ENCODE measurements at places on chromosomes 7 and 10.

GRCh38 chr7:16178585-16178984, 242.8 kb downstream of the CRPPA start:
- no peak for DNase-seq

- DNase-seq, result no peak
Observed at GRCh38 chr7:118045629-118046028, 138.3 kb upstream of the LSM8 start.

GRCh38 chr10:23945845-23946244, 263.1 kb upstream of the KIAA1217 start:
- DNase-seq, result no peak

- DNase-seq, result no peak
Observed at GRCh38 chr10:46787321-46787615, 124.0 kb upstream of the PTPN20 start.

- no peak for DNase-seq
Observed at GRCh38 chr10:96714746-96715255, 5.5 kb downstream of the PIK3AP1 start.

- no peak for DNase-seq
Observed at GRCh38 chr10:95208702-95209391, 14.8 kb downstream of the ACSM6 start.

GRCh38 chr7:30460246-30460633, 18.3 kb downstream of the NOD1 start:
- DNase-seq, result no peak

DNA sequence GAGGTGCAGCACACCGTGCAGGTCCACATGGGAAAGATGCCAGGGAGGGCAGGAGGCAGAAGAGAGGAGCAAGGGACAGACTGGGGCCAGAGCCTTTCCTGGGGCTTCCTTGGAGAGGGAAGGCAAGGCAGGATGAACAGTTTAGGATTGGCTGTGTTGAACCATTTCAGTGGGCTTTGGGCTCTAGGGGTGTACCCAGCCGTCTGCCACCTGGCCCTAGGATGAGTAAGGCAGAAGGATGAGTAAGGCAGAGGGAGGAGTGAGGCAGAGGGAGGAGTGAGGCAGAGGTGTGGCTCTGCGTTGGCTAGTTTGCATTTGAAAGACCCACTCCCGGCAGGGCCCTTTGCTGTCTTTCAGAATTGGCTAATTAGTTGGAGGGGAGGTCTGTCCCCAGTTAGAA, 31.5 kb upstream of the PRF1 start:
- no peak for DNase-seq

- no peak for DNase-seq
Observed at GRCh38 chr7:76347710-76348109, 11.1 kb downstream of the YWHAG start.

DNA sequence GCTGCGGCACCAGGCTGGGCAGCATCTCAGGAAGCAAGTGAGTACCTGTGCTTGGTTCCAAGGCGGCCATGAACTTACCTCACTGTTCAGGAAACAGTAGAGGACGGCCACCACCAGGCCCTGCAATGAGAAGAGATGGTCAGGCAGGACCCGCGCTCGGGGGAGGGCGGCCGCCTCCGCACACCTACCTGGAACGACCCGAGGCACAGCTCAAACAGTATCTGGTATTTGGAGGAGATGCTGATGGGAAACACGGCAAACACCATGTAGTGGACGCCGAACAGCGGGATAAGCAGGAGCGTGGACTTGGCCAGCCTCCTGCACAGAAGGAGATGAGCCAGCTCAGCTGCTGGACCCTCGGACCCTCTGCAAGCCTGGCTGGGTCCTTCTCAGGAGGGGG, 112.9 kb downstream of the VIPR2 start:
- no peak for DNase-seq

- no peak for DNase-seq
Observed at GRCh38 chr10:86958901-86959736, 720 bp downstream of the SNCG start.

- DNase-seq, result no peak
Observed at GRCh38 chr7:47291461-47292081, 290.3 kb downstream of the TNS3 start.

- DNase-seq, result no peak
Observed at GRCh38 chr7:24587853-24588252, 14.6 kb downstream of the PALS2 start.

- DNase-seq, result no peak
Observed at GRCh38 chr10:124035928-124036558, 57.4 kb downstream of the CHST15 start.

DNA sequence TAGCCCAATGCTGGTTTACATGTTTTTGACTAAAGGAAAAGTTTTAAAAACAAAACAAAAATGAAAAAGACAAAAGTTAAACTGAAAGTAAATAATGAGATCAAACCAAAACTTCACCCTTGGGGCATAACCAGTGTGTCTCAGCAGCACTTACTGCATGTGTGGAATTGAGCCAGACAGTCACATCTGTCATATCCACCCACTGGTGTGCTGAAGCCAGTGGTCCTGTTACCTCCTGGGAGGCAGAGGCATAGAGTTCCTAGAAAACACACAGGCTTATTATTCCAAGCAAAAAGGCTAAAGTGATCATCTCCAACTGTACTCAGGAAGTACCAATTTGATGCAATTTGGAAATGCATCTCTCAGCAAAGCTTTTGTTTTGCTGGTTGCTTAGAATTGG, 40.4 kb downstream of the ASAH2 start:
- DNase-seq, result no peak

DNA sequence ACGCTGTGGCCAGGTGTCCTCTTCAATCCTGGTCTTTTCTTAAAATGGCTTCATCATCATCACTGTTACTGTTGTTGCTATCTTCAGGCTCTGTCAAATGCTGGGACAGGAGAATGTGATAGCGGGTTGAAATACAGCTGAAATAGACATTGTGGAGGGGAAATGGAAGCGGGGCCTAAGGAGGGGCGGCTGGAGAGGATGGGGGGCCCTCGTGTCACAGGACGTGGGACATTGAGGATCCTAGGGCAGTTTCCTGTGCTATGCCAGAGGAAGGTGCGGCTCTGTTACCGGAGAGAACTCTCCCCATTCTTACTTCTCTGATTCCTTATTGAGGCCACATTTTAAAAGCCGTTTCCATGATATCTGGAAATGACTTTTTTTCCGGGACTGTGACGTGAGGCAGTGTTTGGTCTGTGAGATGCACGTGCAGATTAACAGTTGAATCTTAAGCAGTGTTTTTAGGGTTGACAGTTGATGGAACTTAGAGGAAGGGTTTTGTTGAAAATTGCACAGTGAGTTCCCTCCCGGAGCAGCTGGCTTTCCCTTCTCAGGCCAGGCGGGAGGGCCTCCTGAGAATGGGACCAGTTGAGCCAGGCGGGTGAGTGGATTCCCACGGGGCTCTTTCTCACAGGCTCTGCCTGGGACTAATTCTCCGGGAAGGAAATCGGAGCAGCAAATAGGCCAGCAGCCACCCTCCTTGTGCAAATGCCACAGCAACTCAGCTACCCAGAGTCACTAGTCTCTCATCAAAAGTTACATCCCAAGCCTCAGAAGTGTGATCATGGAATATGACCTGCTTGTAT, 125.2 kb downstream of the TACC2 start:
- DNase-seq, result no peak

Measured in iPS DF 6.9 (cell line).